NCI-H460 (cell line): ENCODE measurements at places on chromosomes 3 and 15. TPM values are rescaled to one million over a fixed set of nuclear protein-coding genes. Genes with fewer than 3 reads are reported as not detected.
A peak's percentile ranks its signal among the peaks of the same experiment; 100 is the strongest.

DNA sequence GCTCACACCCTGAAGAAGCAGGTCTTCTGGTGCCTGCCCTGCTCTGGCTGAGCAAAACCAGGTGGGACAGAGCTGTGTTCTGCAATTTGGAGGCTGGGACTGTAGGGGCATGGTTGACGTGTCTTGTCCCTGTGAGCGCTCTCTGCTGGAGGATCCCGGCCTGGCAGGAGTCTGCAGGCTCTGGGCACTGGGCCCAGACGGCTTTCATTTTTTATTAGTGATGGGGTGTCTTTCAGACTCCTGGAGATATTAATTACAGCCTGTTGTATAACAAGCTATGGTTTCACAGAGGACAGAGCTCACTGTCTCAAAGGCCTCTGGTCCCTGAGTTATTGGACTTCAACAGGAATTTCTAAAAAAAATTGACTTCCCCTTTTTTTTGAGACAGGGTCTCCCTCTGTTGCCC lies 29.5 kb upstream of the ZNF710 start:
- peak; percentile 39 for DNase-seq

DNA sequence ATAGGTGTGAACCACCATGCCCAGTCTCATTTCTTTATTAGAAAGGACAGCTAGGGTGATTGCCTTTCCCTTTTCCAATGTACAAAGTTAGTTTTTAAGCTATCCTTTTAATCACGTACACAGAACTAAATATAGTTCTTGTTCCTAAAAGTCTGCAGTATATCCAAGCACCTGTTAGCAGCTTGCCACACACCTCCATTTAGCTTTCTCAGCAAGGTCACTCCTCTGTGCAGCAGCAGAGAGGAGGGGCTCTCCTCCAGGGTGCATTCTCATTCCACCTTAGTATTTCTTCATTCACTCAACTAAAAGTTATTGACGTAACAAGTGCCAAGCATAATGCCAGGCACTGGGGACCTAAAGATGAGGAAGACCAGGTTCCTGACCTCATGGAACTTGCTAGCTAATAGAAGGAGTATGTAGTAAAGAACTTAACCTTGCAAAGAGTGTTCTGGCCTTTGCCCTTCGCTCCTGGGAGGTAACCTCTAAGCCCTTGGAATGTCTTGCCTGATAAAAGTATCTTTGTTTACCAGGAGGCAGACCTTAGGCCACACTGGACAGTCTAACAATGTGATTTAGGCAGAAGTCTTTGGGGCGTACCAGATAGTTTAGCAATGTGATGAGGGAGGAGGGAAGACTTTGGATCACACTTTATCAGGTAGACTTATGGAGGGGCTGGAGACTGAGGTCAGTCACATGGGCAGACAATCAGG lies 12.7 kb upstream of the PTPN9 start:
- no peak for DNase-seq

GRCh38 chr3:183015185-183015584 lies 34.8 kb upstream of the DCUN1D1 start:
- no peak for DNase-seq

- DNase-seq = no peak
These were observed 48.7 kb upstream of the MDFIC2 start for GRCh38 chr3:70360979-70361760.

Gene ZMYND10
- total RNA-seq = 0.30 and 1.1 TPM in 2 replicates
